ENCODE measurements at places on chromosomes 7 and 10. TPM values are rescaled to one million over a fixed set of nuclear protein-coding genes. Genes with fewer than 3 reads are reported as not detected.
A peak's percentile ranks its signal among the peaks of the same experiment; 100 is the strongest.

- DNase-seq, result no peak
- H3K4me3 ChIP-seq, result no peak overlapping the region
- no peak overlapping the region for H3K27ac ChIP-seq
- no peaks in the 10 kb centered on the region for H3K4me1 ChIP-seq
- H3K27me3 ChIP-seq, result peaks cover 13% of the 10 kb centered on the region
These were observed 2.4 kb upstream of the NIPSNAP2 start for GRCh38 chr7:55962014-55962413.

DNA sequence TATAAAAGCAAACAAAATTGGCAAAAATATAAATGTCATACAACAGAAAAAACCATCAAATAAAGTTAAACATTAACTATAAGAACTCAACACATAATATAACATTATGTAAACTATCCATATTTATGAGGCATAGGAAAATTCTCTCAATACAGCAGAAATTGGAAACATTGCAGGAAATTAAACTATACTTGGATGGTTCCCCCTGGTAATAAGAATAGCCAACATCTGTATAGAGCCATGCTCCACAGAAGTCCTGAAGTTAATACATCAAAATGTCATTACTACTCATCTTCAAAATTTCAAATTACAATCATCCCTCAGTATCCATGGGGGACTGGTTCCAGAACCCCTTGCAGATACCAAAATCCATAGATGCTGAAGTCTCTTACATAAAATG is 350.5 kb downstream of the PARD3 start:
- H3K4me1 ChIP-seq, result no peaks in the 10 kb centered on the region
- no peak overlapping the region for H3K4me3 ChIP-seq
- no peaks in the 10 kb centered on the region for H3K36me3 ChIP-seq
- no peak overlapping the region for H3K27ac ChIP-seq
- DNase-seq, result no peak
- H3K27me3 ChIP-seq, result no peaks in the 10 kb centered on the region

DNA sequence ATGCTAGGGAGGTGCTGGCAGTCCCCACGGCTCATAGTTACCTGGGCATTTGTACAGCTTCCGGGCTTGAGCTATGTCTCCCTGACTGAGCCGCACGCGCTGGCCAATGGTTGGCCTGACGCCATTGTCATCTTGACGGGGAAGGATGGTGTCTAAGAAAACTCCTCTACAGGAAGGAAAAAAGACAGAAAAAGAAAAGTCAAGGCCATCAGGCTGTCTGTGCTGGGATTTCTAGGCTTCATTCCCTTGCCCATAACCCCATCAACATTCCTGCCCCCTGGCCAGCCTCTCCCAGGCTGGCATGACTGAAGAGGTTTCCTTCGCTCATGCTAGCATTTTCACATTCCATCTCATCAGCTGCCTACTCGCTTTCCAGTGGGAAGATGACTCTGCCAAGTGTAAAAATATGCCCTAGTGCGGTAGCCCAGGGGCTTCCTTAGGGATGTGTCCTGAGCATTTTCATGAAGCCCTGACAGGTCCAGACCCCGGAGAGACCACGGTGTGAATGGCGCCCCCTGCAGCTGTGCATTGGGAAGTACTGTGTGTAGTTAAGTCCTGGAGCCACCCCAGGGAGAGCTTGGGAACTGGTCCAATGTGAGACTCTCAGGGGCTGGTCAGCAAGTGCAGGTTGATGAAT is 54.5 kb upstream of the OPALIN start:
- peak; percentile 61 for DNase-seq
- H3K4me1 ChIP-seq, result no peaks in the 10 kb centered on the region
- H3K27me3 ChIP-seq, result no peaks in the 10 kb centered on the region
- H3K36me3 ChIP-seq, result no peaks in the 10 kb centered on the region
- H3K4me3 ChIP-seq, result no peak overlapping the region

DNA sequence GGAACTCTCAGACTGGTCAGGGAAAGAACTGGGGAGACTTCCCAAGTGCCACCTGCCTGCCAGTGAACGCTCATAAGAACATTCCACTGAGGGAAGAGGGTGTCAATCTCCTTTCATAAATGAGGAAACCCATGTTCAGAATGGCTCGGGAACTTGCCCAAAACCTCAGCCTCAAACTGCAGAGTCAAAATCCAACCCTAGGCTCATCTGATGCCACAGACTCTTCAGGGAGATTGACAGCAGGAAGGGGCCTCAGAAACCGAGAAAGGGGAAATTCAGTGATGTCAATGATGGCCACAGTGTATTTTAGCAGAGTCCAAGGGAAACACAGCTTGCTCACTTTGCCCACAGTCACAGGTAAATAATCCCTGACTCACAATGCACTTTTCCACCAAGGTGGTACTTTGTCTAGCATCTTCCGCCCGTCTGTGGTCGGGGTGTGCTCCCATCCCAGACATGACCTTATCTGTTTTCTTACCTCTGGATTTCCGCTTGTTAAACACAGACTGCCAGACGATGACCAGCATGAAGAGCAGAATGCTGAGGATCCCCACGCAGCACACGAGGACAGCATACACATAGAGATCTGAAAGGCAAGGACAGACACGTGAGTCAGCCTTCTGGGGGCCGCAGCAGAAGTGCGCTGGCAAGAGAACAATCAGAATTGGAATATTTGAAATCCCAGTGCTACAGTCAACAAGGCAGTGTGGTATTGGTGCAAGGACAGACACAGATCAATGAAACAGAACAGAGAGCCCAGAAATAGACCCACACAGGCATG is 38.4 kb downstream of the VSTM4 start:
- no peaks in the 10 kb centered on the region for H3K36me3 ChIP-seq
- DNase-seq, result no peak
- no peak overlapping the region for H3K27ac ChIP-seq
- no peaks in the 10 kb centered on the region for H3K27me3 ChIP-seq

Gene NPFFR1
- total RNA-seq, result 0.08 TPM
